Stimulated activated naive CD4-positive, alpha-beta T cell treated with Interleukin-2 at 50 U/mL for 16 hours (primary cell): ENCODE measurements at places on chromosomes 16 and 17.
A peak's percentile ranks its signal among the peaks of the same experiment; 100 is the strongest.

GRCh38 chr17:16294560-16294959 lies 58.7 kb downstream of the CENPV start:
- no peak for DNase-seq

GRCh38 chr17:67615011-67615561 lies 102.7 kb upstream of the NOL11 start:
- DNase-seq, result no peak

- DNase-seq, result no peak
Measured at GRCh38 chr17:7499161-7499560, 15.0 kb downstream of the POLR2A start.

GRCh38 chr17:65290616-65291015 lies 153.4 kb downstream of the RGS9 start:
- no peak for DNase-seq

GRCh38 chr16:76705892-76706291 lies 428.7 kb downstream of the CNTNAP4 start:
- DNase-seq, result no peak

DNA sequence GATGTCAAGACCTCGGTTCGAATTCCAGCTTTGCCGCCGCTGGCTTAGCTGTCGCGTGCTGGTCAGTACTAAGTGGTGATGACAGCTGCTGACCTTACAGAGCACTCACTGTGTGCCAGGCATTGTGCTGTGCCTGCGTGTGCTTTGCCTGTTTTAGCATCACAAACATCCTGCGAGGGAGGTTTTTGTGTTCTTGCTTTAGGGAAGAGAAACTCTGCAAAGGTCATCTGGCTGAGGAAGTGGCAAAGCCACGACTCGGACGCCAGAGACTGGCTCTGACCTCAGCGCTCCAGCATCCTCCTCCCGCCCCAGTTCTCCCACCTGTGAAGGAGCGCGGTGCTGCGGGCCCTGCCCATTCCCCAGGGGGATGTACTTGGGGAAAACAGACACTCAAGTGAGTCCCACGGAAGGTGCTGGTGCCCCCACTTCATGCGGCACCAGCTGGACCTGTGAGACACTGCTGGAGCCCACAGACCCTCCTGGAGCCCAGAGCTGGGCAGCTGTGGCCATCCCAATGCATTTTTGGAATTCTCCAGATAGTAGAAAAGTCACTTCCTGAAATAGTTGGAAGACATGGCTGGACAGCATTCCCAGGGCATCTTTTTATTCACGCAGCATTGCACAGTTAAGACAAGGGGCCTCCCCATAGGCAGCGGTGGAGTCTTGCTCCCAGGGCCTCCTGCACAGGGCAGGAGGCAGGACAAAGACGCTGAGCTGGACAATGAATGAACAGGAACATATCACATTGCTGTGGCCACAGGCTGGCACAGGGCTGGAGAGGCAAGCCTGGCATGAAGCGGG lies 20.0 kb upstream of the HERPUD1 start:
- DNase-seq, result no peak

- no peak for DNase-seq
Measured at GRCh38 chr16:67190448-67191399, 788 bp upstream of the EXOC3L1 start.

GRCh38 chr17:45973099-45973780 lies 25.8 kb upstream of the STH start:
- no peak for DNase-seq

- DNase-seq, result peak; percentile 4
Measured at GRCh38 chr16:53341792-53342191, 92.5 kb upstream of the RBL2 start.

DNA sequence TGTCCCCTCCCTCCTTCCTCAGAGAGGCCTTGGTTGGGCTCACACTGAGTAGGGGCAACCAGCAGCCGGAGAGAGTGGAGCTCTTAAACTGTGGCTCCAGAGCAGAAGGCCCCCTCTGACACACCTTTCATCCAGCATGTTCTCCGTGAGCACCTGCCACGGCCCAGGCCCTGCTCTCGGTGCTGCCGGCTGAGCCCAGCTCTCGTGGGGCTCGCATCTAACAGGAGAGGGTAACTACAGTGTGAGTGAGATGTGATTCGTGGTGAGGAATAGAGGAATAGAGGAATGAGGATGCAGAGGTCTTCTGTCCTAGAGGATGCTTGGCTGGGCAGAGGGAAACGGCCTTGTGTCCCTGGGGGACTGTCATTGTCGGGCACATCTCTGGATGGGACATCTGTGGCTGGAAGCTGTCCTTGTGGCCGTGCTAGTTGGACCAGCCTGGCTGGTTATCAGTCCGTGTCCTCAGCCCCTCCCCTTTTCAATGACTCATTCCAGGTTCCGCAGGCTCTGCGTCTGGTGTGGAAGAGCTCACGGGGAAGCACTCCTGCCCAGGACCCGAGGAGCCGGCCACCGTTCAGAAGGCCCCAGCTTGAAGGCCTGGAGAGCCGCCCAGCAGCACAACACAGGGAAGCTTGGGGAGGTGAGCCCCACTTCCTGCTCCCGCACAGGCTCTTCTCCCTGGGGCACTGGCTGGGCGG lies 11.9 kb upstream of the DNASE1 start:
- no peak for DNase-seq

GRCh38 chr16:47061204-47061603 lies 82.5 kb downstream of the NETO2 start:
- DNase-seq, result no peak

DNA sequence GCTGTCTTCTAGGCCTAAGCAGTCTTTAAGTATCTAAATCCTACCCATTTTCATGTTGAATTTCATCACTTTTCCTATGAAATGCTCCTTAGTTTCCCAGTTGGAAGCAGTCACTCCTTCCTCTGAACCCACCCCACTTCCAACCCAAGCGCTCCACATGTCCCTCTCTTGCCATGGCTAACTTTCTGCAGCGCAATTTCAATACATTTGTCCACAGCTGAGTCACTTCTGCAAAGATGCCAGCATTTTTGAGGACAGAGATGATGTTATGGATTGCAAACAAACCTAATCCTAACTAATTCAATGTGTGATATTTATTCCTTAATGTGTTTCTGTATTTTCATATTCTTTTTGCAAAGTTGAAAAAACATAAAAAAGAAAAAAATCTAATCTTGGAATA lies 71.7 kb downstream of the HLF start:
- no peak for DNase-seq

DNA sequence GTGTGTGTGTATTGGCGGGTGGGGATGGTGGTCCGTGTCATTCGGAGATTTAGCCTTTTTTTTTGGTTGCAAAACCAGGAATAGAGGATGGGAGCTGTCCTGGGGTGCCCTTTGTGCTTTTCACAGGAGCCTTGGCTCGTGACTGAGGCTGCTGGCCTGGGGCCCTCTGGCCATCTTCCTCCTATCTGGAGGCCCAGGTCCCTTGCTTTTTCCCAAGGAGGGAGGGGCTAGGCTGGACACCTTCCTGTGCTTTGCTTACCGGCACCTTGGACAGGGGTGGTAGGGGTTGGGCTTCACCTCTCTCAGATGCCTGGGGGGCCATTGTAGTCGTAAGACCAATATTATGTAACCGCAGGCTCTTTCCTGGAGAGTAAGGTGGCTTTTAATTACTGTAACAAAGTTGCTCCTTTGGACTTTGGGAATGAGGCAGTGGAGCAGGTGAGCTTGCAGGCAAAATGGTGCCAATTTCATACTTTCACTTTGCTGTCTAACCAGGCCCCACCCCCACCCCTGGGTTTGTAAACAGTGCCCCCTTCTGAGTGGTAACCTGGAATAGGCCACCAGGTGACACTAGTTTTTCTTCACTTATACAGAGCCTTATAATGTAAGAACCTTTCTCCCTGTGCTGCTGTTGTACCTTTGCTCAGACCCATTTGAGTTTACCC lies 1.2 kb downstream of the DYNLL2 start:
- DNase-seq, result peak; percentile 48

DNA sequence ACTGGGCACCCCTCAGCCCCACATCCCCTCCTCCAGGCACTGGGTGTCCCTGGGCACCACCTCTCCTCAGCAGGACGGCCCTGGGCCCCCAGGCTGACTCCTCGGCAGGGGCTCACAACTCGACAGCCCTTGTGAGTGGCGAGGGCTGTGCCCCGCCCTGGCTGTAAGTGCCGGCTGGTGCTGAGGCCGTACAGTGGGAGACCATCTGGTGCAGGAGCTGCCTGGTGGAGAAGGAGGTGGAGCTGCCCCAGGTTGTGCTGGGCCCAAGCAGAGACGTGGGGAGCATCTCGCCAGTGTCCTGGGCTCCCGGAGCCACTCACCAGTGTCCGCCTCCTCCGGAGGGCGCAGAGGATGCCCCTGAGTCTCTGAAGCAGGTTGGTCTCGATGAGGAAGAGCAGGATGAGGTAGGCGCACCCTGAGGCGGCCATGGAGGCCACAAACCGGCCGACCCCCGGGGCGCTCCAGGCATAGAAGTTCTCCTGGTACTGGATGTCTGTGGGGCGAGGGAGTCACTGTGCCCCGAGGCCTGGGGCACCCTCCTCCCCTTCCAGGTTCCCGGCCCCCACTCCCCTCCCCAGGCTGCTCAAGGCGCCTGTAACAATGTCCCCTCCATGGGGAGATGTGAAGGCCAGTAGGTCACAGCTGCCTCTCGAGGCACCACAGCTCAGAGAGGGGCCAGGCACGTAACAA lies 15.1 kb upstream of the RNPS1 start:
- no peak for DNase-seq

DNA sequence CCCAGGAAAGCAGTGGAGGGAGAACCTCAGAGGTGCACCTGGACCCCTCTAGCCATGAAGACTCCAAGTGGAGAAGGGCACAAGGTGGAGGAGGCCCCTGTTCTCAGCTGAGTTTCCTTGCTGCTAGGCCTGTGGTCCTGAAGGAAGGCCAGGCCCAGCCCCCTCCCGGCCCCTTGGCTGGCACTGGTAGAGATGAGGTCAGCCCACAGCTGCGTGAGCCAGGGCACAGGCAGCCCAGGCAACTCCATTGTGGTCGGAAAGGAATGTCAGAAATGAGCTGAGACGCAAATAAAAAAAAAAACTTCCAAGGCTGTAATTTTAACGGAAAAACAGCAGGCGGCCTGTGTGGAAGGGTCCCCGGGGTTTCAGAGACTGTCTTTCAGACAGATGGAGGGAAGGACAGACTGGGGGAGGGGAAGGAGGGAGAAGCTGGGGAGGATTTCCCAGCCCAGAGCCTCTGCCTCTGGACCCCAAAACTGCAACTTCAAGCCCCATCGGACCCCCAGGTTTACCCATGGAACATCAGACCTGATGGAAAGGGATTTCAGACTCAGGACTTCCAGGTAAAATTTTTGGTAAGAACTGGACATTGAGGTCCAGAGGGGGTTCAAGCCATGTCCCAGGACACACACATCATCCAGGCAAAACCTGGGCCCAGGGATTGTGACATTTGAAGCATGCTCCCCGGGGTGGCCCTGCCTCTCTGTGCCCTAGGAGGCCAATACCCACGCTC lies 25.6 kb upstream of the MRPS23 start:
- no peak for DNase-seq

- DNase-seq, result no peak
Measured at GRCh38 chr17:79272666-79273219, 198.1 kb downstream of the ENGASE start.

DNA sequence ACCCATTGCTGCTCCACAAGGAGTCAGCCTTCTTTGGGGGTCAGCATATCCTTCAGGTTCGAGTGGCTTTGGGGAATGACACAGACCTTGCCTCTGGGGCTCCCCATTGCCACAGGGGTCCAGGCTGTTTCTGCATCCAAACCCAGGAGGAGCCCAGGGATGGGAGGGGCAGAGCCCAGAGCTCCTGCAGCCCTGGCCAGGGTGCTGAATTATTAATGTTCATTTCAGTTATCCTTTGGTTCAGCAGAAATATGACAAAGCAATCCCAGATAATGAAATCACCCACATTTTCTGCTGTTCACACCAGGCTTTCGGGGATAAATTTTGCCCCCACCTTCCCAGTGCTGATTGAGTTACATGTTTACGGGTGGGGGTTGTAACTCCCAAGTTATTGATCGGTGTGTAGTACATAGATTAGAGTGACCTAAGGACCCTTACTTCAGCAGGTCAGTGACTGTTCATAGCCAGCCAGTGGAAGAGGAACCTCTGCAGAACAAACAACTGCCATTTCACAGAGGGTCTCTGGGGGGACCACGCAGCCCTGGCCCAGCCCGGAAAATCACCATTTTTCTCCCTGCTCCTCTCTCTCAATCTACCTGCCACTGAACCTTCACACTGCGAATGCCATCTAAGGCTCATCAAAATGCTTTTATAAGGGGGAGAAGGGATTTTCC lies 240.3 kb upstream of the N4BP1 start:
- no peak for DNase-seq

- DNase-seq, result no peak
Measured at GRCh38 chr17:40903129-40903847, 18.2 kb upstream of the KRT20 start.

GRCh38 chr16:47054306-47054705 lies 80.8 kb upstream of the DNAJA2 start:
- DNase-seq, result no peak

GRCh38 chr17:8470447-8471047 lies 34.9 kb downstream of the NDEL1 start:
- DNase-seq, result no peak

DNA sequence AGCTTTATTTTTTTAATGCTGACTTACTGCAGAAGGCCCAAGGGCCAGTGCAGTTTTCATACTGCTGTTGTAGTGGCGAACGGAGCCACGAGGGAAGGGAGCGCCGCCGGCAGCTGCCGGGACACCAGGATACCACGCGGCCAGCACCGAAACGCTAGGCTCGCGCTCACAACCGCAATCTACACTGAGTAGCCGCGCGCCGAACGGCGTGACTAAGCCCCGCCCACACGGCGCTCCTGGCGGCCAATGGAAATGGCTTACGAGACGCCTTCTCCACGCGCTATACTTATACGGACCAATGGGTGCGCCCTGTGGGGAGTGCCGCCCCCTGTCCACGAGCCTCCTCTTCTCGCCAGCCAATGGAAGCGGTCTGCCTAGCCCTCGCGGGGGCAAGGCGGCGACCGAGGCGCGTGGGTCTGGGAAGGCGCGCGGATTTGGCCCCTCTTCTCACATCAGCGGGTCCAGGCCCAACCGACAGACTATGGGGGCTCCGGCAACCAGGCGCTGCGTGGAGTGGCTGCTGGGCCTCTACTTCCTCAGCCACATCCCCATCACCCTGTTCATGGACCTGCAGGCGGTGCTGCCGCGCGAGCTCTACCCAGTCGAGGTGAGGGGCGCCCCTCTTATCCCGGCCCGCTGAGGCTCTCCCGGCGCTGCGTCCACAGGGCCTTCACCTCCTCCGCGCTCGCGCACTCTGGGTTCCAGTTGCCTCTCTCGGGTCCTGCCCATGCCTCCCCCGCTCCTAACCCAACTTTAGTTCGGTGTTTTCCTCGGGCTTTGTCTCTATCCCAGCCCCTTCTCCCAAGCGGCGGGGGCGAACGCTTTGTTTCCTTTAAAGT lies at the start of gene TMEM97:
Gene TMEM97, plus strand, starts transcription at position 442 of the 839 bp plus-strand sequence. Its CDS starts 40 bp downstream, at position 482.
- peak; percentile 97 for DNase-seq

GRCh38 chr17:29292071-29292991 lies 1.6 kb downstream of the NUFIP2 start:
- DNase-seq, result peak; percentile 52

DNA sequence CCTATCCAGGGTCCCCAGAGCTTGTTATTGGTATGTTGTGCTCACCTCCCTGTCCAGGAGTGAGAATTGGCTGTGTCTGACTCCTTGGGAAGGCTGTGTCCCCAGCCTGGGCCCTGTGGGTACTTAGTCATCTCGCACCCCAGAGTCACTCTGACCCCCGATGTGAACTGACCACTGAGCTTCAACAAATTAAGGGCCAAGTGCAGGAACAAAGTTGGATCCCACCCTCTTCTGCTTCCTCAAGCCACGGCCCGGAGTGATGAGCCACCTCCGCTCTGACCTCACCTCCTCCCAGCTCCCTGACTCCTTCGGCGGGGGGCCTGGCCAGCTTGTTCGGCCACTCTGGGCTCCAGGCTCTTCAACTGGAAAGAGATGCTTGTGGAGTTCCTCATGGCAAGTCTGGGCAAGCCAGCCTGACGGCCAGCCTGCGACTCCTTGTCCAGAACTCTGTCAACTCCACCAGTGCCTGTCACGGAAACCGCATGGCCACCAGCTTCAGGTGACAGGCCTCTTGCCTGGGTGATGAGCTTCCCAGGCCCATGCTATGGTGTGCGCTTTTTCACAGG lies 22.3 kb upstream of the MPRIP start:
- no peak for DNase-seq
